Kasumi-1 (cell line): ENCODE measurements at places on chromosomes 7 and 10.

GRCh38 chr7:30162622-30163124, 27.9 kb downstream of the MTURN start:
- no peak for DNase-seq

GRCh38 chr7:96238976-96239766, 82.7 kb downstream of the SLC25A13 start:
- DNase-seq = no peak

DNA sequence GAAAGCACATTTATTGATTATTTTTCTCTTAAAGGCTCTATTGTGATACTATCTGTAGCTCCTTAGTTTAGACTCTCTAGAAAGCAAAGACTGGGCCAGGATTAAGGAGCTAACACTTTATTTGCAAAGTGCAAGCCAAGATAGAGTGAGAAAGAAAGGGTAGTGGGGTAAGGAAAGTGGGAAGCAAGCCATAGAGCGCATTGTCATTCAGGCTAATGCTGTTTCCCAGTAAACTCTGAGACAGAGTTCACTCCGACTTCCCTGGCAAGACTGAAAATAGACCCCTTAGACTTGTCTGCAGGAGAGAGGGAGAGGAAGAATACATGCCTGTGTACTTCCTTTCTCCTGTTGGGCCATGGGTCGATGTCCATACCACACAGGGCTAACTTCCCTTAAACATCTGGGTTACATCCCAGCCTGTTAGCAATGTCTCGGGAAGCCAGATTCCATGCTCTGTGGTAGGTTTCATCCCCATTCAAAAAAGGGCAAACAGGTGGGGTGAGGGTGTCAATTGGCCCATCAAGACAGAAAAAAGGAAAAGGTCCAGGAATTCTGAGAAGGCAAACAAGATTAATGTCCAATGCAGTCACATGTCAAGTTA, 875.8 kb upstream of the CELF2 start:
- DNase-seq = no peak

DNA sequence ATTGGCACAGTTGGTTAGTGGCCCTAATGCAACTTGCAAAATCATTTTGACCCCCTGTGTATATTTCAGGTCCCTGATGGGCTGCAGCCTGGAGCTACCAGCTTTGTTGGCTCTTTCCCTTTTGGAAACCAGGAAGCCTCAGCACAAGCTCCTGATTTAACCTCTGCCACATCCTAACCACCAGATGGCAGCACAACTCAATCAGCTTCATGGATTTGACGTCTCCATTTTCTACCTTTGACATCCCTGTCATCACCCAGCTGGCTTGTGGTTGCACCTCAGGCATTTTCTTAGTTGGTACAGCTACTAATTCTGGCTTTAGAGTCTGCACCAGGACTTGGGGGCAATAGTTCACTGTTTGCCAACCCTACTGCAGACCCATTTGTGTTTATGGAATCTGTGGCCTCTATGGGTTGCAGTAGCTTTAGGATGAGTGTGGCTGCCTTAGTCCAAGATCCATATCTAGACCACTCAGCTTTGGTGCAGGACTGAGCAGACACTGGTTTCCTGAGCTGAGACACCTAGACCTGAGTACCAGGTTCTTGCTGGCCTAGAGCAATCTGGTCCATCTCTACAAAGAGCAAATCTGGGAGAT, 456.2 kb downstream of the REEP3 start:
- peak; percentile 69 for DNase-seq

- peak; percentile 52 for DNase-seq
Measured at GRCh38 chr10:66822801-66823200, 103.0 kb upstream of the LRRTM3 start.

DNA sequence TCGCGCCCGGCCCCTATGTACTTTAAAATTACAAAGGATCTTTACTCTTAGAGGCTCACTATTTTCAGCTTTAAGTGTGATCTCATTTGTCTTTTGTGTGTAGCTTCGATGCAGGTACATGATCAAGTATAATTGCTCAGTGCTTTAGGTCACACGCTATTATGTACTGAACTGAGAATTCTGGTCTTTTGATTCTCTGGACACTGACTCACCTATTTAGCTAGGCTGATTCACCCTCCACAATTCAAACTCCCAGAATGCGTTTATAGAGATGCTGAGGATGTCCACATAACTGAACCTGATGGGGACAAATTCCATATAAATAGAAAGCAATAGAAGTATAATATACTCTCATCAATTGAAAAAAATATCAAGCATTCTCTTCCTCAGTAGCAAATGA, 57.8 kb downstream of the PRKCQ start:
- DNase-seq = no peak
